Erythroblast (primary cell): ENCODE measurements at places on chromosomes 13 and 19.

DNA sequence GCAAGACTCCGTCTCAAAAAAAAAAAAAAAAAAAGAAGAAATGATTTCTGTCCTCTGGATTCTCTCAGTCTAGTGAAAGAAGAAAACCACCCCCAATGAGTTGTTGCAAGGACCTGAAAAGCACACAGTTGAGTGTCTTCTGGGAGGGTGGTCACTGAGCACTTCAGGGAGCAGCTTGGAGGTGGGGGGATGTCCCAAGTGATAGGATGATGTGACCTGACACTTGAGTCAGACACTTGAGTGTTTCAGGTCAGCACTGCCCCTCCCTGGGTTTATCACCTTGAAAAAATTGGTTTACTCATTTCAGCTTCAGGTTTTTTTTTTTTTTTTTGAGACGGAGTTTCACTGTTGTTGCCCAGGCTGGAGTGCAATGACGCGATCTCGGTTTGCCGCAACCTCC lies 63.2 kb downstream of the ZNF823 start:
- DNase-seq, result no peak

- no peak for DNase-seq
Observed at GRCh38 chr13:20221772-20222171, 10.3 kb downstream of the GJB6 start.

DNA sequence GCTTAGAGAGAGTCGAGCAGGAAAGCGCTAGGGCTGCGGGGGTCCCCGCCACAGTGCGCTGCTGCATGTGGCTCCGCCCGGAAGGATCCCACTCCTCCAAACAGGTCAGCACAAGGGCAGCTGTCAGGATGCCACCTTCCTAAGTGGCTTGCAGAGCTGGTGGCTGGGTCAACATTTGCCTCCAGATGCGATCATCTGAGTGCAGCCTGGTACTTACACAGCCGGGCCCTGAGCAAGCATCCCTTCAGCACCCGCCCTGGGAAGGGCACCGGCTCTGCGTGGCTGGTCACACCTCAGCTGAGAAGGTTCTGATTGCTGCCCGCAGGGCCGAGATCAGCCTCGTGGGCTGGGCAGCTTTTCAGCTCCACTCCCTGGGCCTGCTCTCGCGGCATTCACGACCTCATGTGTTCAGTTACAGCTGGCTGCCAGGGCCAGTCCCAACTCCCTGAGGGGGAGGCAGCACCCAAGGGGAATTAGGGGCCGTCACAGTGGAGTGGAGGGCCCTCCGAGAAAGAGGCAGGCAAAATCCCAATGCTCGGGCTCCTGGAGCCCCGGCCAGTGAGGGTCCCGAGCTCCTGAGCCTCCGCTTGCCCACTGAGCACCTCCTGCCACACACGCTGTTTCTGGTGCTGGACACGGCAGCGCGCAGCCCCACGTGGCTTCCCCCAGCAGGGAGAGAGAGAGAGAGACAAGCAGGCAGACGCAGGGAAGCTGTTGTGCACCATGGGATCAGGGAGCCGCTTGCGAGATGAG lies 26.8 kb downstream of the AP1M1 start:
- DNase-seq, result no peak

GRCh38 chr19:3821156-3821555 lies 35.0 kb upstream of the MATK start:
- no peak for DNase-seq

GRCh38 chr13:49681842-49682435 lies 9.3 kb downstream of the EBPL start:
- no peak for DNase-seq

GRCh38 chr13:113648216-113648610 lies 9.8 kb downstream of the ATP4B start:
- DNase-seq, result no peak

DNA sequence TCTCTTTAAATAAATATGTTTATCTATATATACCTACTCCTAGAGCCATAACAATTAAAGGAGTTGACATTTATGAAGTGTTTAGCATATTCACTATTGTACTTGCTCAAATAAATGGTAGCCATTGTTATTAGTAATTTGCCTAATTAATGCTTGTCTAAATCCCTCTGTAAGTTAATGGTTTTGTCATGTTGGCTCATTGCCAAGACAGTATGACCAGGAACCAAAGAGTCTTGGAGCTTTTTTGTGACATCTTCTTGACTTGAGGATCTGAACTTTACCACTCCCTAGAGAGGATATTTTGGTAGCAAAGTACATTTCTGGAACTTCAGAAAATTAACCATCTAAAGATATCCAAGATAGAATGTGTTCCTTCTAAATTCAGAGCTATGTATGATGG lies 15.5 kb downstream of the FRY start:
- DNase-seq, result peak; percentile 42

DNA sequence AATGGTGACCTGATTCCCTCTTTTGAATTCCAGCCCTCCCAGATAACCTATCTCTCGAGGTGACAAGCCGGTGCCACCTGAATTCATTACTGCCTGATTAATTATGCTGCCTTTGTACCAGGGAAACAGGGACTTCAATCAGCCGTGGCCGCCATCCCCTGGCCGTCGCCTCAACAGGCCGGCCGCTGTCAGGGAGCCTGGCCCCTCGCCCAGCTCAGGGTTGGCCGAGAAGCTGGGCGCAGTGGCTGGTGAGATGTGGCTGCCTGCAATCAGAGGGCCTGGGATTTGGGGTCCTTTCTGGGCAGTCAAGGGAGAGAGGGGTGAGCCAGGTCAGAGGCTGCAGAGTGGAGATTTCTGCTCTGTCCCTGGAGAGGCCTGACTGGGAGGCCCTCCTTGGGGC lies 91.2 kb downstream of the KCTD15 start:
- no peak for DNase-seq

DNA sequence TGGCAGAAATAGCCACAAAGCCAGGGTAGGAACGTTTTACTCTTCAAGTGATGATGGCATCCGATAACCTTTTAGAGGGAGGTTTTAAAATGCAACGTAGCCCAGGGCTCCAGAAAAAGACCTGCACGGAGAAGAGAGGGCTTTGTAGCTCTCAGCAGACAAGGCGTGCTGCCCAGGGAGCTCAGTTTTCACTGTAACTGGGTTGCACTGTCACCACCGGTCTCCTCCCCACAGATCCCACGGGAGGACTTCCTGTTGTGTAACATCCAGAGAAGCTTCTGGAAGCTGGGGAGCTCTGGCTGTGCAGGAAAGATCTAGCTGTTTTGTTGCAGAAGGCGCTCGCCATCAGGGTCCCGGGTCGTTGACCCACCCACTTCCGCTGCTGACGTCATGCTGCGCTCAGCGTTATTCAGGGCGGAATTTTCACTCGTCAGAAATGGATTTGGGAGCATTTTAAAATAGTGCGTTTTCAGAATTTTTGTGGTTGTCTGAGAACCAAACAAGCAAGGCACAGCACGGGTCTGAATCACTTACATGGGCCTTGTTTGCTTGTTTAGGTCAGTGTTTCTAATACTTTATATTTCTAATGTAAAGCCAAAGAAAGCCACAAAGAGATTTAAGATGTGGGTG lies 50.8 kb downstream of the ATP11A start:
- no peak for DNase-seq

DNA sequence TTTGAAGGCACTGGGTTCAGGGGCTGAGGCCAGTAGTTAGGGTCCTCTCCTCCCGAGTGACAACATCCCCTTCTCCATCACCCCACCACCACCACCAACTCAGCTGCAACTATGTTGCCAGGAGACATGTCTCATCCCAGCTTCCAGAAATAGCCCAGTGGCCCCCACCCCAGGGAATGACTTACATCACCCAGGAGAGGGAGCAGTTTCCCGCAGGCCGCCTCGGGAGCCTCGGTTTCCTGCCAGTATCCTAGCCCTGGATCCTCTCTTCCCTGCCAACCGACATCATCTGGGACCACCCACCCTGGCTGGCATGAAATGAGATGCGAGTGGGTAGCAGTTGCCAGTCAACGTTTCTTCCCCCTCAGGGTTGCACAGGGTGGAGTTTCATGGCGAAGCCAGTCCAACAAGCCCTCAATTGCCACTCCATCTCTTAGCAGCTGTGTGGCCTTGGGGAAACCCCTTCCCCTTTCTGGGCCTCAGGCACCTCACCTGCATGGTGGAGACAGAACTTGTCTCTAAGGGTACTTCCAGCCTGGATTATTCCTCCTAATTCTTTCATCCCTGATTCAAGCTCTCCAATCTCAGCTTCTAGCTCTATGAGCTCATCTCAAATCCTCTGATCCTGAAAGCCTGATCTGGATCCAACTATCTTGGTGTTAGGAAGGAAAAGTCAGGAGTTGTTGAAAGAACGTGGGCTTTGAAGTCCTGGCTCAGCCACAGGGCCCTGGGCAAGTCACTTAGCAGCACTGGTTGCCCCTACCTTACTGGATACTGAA lies 3.9 kb upstream of the GSK3A start:
- DNase-seq, result no peak

GRCh38 chr13:95115525-95115924 lies 185.7 kb downstream of the ABCC4 start:
- no peak for DNase-seq

DNA sequence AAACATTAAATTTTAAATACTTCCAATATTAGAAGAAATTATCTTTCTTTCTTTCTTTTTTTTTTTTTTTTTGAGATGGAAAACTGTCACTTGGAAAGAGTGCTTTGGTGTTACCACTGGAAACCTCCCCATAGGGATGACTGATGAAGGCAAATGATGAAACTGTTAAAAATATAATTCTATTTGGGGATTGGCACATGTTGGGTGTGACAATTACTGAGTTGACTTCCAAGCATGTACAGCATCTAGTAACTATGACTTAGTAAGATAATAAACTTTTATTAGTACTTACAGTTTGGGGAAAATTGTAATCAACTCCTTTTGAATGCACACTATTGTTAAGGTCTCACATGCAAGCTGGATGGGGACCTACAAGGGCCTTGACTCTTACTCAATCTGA lies 592.5 kb downstream of the KCTD12 start:
- DNase-seq, result no peak

DNA sequence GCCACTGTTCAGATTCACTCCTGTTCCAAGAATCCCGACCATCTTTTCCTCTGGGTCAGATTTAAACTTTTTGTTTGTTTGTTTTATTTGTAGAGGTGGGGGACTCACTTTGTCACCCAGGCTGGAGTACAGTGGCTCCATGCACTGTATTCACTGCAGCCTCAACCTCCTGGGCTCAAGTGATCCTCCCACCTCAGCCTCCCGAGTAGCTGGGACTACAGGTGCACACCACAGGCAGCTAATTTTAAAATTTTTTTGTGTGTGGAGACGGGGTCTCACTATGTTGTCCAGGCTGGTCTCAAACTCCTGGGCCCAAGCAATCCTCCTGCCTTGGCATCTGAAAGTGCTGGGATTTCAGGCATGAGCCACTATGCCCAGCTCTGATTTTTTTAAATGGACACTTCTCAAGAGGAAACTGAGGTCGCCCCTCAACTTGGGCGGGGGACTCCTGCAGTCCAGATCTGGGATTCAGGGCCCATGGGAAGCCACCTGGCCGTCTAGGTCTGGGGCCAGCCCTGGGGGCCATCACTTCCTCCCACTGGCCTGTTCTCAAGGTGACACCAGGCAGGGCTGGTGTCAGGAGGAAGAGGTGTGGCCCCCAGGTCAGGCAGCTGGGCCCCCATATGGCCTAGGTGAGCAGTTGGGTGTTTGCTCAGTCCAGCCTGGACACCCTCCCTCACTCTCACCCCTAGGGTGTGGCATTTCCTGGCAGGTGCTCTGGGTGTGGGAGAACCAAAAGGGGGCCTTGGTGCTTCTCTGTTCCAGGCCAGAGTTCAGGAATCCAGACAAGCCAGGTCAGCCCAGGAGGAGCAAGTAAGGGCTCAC lies 1.3 kb downstream of the B3GNT3 start:
- DNase-seq, result no peak

GRCh38 chr13:46667687-46668281 lies 114.8 kb downstream of the LRCH1 start:
- peak; percentile 33 for DNase-seq

DNA sequence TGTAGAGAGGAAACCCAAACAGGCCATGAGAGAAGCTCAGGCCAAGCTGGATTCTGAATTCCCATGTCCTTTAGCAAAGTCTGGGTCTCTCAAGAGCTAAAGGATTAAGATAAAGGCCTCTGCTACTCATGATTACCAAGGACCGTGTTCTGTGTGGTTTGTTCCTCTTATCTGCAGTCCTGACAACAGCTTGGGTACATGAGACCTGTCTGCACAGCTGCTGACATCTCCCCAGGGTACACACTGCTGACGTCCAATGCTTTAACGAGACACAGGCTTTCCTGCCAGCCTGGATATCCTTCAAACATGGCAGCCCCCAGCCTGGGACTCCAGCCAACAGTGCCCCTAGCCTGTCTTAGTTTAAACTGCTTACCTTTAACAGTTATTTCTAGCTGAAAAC lies 211.0 kb downstream of the SLC7A1 start:
- DNase-seq, result peak; percentile 5

DNA sequence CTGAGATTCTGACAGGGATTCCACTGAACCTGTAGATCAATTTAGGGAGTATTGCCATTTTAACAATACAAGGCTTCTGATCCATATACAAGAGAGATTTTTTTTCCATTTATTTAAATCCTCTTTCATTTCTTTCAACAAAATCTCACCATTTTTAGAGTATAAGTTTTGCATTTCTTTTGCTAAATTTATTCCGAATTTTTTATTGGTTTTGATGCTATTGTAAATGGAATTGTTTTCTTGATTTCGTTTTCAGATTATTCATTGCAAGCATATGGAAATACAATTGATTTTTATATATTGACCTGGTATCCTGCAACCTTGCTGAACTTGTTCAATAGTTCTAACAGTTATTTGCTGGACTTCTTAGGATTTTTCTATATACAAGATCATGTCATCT lies 18.4 kb downstream of the LEUTX start:
- DNase-seq, result no peak

GRCh38 chr19:11279505-11280236 lies 16.3 kb upstream of the TSPAN16 start:
- no peak for DNase-seq

DNA sequence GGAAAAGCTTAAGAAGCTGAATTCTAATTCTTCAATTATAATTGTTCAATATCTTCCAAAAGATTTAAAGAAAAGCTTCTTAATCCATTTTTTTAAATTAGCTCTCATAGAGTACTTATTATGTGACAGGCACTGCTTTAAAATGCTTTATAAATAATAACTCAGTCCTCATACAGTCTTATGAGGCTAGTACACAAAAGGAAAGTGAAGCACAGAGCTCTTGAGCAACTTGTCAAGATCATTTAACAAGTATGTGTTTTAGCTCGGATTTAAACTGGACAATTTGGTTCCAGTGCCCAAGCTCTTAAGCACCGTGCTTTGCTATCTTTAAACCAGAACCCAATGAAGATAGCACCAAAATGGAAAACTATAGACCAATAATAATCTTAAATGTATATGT lies 106.1 kb downstream of the DHRS12 start:
- no peak for DNase-seq
